ENCODE measurements at places on chromosomes 4 and X.

GRCh38 chr4:21882051-21882839 is 66.3 kb downstream of the KCNIP4 start:
- peak; percentile 48 for DNase-seq

DNA sequence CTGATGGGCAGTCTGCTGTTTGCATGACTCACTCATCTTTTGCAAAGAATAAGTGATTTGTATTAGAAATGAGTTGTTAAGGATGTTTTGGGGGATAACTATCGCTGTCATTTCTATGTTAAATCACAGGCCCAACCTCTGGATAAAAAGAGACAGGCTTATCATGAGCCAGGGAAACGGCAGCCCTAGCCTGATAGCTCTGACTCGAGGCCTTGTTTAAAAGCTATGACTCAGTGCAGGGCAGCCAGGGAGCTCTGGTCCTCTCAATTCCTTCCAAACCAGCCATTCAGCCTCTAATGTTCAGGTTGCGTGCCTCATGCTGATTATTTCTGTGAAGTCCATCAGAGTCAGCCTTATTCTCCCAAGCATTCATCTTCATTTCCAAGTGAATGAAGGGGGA is 305.9 kb upstream of the HAND2 start:
- peak; percentile 54 for DNase-seq

GRCh38 chrX:13120017-13120416 is 75.6 kb upstream of the FAM9C start:
- no peak for DNase-seq

DNA sequence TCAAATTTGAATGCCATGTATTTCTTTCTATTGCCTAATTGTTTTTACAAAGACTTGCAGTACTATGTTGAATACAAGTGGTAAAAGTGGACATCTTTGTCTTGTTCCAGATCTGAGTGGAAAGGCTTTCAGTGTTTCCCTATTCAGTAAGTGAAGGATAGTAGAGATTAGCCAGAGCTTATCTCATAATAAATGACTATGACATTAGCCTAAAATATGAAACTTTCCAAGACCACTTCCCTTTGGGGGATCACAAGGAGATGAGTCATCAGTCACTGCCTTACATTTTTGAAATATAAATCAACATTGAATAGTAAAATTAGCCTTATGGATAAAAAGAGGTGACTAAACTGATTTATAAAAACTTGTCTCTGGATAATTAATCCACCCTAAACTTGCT is 554.1 kb upstream of the MAGEB2 start:
- peak; percentile 80 for DNase-seq

DNA sequence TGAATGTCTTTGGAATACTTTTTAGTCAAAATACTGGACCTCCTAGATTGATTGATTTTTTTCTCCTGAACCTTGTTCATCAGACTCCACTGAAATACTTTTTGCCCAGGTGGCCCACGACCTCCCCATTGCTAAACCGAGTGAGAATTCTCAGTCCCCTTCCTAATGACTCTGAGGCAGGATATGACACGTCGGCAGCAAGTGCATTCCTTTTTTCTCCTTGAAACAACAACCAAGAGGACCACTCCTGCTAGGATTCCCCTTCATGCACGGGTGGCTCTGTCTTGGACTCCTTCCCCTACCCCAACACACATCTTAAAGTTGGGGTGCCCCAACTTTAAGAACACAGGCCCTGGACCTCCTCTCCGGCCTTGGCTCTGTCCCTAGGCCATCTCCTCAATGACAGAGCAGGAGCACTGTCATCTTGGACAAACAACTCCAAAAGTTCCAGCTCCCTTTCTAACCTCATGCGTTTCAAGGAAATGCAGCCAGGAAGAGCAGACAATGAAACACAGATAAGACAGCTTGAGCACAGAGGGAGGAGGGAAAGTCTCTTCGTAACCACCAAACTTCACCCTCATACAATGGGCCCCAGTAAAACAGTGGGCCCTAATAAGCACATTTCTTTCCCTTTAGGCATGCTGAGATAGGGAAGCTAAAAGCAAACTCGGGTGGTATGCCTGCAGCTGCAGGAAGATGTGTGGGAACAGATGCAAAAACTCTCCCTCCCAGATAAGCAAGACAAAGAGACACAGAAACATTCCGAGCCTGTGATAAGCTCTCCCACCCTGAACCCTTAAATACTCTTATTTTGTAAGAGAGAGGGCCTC is 33.9 kb downstream of the ZBTB49 start:
- DNase-seq: no peak

- DNase-seq: no peak
Measured at GRCh38 chrX:69062493-69062892, 102.8 kb downstream of the PJA1 start.

- no peak for DNase-seq
Measured at GRCh38 chrX:20350596-20350995, 83.9 kb upstream of the RPS6KA3 start.

DNA sequence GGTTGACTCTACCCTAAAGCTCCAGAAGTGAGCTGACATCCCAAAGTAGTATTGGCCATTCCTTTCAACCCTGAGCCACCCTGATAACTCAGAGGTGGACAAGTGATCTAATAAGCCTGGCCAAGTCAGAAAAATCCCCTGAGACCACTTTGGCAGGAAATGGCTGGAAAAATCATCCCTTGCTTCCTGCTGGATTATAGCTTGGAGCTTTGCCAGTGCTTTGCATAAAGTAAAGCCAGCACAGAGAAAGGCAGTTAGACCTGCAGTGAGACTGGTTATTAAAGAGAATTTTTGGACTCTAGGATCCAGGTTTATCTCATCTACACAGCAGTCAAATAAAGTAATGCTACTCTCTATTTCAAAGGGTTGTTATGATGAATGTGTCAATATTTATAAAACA is 6.4 kb downstream of the CXCL3 start:
- peak; percentile 77 for DNase-seq

- DNase-seq: no peak
Measured at GRCh38 chrX:65740909-65741308, 73.5 kb downstream of the MSN start.

GRCh38 chr4:40874331-40874730 is 124.6 kb downstream of the NSUN7 start:
- DNase-seq: no peak

GRCh38 chr4:48578132-48578968 is 88.3 kb downstream of the ZAR1 start:
- DNase-seq: peak; percentile 64

GRCh38 chr4:135598151-135598550 is 1396.6 kb upstream of the PABPC4L start:
- no peak for DNase-seq

All from fibroblast of skin of right biceps (primary cell).